ENCODE measurements at places on chromosomes 7 and 10. TPM values are rescaled to one million over a fixed set of nuclear protein-coding genes. Genes with fewer than 3 reads are reported as not detected.

DNA sequence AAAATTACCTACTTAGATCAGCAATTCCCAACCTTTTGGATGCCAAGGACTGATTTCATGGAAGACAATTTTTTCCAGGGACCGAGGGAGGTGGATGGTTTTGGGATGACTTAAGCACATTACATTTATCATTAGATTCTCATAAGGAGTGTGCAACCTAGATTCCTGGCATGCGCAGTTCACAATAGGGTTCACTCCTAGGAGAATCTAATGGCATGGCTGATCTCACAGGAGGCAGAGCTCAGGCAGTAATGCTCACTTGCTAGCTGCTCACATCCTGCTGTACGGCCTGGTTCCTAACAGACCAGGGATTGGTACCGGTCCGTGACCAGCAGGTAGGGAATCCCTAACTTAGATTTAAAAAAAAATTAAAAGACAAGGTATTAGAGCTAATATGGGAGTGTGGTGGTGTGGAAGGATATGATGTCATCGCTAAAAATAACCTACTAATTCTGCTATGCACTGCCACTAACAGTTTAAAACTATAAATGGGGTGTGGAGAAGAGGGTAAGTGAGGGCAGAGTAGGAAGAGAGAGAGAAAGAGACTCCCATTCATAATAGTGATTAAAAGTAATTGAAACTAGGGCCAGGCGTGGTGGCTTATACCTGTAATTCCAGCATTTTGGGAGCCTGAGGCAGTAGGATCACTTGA is 282.7 kb downstream of the BAMBI start:
- H3K36me3 ChIP-seq: no peaks in the 10 kb centered on the region
- no peak for DNase-seq
- no peak overlapping the region for H3K4me3 ChIP-seq

- H3K27ac ChIP-seq: no peak overlapping the region
- H3K4me1 ChIP-seq: no peaks in the 10 kb centered on the region
- H3K27me3 ChIP-seq: peaks cover 4% of the 10 kb centered on the region
These were observed 61.4 kb upstream of the NME8 start for GRCh38 chr7:37786741-37787569.

DNA sequence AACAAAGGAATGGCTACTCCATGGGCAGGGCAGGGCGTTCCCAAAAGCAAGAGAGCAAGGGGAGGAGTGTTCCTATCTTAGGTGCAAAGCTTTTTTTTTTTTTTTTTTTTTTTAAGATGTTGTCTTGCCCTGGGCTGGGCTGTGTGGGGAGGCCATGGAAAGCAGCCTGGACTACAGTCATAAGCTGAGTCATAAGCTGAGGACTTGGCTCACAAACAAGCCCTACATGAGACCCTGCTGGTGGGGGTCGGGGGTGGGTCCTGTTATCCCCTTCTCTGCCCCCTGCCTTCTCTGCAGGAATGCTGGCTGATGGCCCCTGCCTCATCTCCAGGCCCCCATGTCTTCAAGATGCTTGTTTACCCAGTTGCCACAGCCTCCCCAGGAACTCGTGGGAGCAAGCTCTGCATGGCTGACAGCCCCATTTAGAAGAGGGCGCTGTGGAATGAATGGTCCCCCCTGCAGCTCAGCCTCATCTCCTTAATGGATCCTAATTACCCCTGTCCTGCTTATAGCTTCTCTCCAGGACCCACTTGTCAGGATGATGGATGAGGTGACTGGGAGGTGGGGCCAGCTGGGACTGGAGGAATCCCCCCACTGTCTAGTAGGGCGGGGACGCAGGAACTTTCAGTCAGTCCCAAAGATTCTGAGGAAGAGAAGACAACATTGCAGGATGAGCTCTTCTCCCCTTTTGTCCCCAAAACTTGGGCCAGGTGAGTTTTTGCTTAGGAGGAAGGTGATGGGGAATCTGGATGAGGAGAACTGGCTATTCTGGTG is 340.8 kb upstream of the PODXL start:
- peaks cover 6% of the 10 kb centered on the region for H3K4me1 ChIP-seq
- no peak overlapping the region for H3K27ac ChIP-seq
- peaks cover 9% of the 10 kb centered on the region for H3K27me3 ChIP-seq
- H3K36me3 ChIP-seq: no peaks in the 10 kb centered on the region

DNA sequence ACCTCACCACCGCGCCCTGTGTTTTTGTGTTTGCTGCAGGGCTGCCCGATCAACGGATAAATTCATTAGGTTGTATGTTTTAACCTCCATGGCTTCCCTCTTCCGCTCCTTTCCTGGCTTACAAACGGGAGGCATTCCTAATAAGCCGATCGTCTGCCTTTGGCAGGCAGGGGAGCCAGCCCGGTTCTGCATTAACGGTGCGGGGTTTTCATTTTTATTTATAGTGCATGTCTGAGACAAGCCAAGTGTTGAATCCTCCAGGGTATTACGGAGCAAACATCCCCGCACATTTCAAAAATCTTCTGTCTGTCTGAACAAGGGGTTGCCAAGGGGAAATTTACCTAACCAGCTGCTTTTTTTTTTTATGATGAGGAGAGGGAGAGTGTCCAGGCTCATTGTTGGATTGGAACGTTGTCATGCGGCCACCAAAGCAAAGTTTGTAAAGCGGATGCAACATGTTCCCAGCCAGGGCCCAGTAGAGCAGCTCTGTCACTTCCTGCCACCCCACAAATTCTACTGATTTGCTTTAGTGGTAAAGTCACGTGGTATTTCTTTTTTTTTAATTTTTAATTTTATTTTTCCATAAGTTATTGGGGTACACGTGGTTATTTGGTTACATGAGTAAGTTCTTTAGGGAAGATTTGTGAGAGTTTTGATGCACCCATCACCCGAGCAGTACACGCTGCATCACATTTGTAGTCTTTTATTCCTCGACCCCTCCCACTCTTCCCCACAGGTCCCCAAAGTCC is 92.3 kb upstream of the BAIAP2L1 start:
- H3K27me3 ChIP-seq: no peaks in the 10 kb centered on the region
- no peak overlapping the region for H3K27ac ChIP-seq
- no peaks in the 10 kb centered on the region for H3K4me1 ChIP-seq

DNA sequence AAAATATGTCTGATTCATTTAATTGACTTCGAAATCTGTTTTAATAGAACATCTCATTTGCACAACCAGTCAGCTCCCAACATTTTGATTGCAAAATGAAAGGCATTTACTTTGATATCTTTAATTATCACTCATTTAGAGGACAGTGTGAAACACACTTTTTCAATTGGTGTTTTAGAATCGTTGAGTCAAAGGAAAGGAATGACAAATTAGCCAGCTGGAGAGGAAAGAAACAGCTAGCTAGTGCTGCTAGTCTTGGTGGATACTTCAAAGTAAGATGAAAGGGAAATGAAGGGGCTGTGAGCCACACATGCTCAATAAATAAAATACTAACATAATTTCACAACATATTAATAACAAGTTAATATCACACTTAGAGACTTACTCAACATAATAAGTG is 570.2 kb downstream of the PHTF2 start:
- H3K4me3 ChIP-seq: no peak overlapping the region
- H3K36me3 ChIP-seq: no peaks in the 10 kb centered on the region
- no peak for DNase-seq
- no peaks in the 10 kb centered on the region for H3K27me3 ChIP-seq

DNA sequence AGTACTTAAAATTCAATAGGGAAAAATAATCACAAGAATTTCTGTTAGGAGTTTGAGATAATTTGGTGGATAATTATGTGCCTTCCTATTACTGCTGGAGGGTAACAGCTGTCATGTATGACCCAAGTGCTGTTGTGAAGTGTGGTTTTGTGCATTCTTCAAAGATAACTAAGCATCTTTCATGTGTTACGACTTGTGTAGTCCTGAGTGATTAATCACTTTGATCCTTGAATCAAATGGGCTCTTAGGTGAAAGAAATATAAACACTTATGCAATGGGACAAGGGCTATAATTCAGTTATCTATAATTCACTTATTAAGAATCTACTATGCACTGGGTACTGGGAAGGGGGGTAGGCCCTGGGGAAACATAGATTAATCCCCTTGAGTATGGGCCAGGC is 89.0 kb downstream of the CH25H start:
- no peak overlapping the region for H3K27ac ChIP-seq
- no peak overlapping the region for H3K4me3 ChIP-seq
- no peaks in the 10 kb centered on the region for H3K36me3 ChIP-seq
- H3K27me3 ChIP-seq: peaks cover 35% of the 10 kb centered on the region
- no peak for DNase-seq

DNA sequence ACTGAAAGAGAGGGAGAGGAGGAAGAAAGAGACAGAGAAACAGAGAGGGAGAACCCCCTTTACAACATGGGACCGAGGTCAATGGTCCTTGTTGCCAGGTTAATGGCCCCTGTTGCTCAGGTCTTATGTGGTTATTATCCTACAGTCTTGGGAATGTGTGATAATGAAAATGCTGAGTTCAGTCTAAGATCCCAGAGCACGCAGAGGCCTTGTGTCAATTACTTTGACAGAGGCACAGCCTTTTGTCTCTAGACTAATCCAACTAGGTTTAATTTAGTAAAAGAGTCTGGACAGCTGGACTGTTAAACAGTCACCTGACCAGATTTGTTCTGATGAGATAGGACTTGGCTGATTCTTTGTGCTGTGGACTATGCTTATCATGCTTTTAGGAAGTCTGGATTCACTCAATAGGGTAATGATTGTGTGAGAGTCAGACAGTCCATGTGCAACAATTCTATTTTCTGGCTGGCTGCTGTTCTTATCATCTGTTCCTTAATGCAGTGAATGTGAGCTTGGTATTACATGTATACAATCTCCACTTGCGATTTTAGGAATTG is 157.4 kb upstream of the MAGI2 start:
- no peaks in the 10 kb centered on the region for H3K4me1 ChIP-seq
- DNase-seq: no peak
- no peaks in the 10 kb centered on the region for H3K36me3 ChIP-seq
- no peaks in the 10 kb centered on the region for H3K27me3 ChIP-seq
- H3K27ac ChIP-seq: peak overlapping the region; percentile 71

DNA sequence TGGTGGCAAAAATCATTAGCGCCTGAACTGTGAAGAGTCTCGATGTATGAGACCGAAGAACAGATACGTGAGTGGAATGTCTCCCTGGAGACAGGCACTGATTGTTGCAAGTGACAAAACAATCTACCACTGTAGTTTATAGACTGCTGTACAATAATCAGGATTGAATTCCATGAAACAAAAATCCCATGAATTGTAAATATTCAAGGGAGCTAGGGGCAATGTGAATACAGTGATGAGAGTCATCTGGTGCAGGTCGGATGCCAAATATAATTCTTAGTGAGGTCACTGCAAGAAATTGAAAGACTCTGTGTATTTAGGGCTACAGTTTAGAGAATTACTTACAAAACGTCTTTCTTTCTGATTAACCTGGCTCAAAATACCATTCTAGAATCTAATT is 594.4 kb upstream of the VSTM2A start:
- no peaks in the 10 kb centered on the region for H3K4me1 ChIP-seq
- H3K27ac ChIP-seq: no peak overlapping the region
- no peak overlapping the region for H3K4me3 ChIP-seq
- no peak for DNase-seq
- H3K36me3 ChIP-seq: no peaks in the 10 kb centered on the region

- H3K27me3 ChIP-seq: peaks cover 3% of the 10 kb centered on the region
- no peak for DNase-seq
- H3K4me3 ChIP-seq: no peak overlapping the region
These were observed 33.4 kb downstream of the CPXM2 start for GRCh38 chr10:123858077-123858681.

DNA sequence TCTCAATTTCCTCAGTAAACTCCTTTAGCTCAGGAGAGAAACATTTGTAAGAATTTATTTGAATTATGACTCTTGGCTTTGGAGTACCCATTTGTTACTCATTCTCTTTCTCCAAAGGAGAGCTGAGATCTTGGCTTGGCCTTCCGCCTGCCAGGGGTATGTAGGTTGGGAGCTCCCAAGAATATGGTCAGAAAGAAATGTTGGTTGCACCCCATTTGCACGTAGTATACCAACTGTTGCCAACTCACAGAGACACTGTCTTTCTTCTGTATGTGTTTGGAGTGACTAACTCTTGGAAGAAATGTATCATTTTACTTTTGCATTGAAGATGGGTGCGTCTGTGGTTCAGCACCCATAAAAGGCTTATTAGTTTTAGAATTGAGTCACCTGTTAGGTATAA is 708.5 kb upstream of the SORCS1 start:
- H3K27me3 ChIP-seq: no peaks in the 10 kb centered on the region
- no peaks in the 10 kb centered on the region for H3K4me1 ChIP-seq
- no peaks in the 10 kb centered on the region for H3K36me3 ChIP-seq
- no peak overlapping the region for H3K4me3 ChIP-seq
- DNase-seq: no peak

DNA sequence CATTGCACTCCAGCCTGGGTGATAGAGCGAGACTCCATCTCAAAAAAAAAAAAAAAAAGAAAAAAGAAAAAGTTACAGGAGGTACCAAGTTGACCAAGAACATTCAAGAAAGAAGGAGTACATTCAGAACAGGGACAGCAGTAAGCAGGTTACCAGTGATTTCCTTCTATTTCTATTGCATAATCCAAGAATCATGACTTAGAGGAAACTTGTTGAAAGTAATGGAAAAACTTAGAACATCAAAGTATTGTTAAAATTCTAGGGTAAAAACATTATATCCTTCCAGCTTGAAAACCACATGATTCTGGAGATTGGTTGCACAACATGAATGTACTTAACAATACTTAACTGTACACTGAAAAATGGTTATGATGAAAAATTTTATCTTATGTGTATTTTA is 25.2 kb downstream of the RAPGEF5 start:
- no peaks in the 10 kb centered on the region for H3K4me1 ChIP-seq
- no peak for DNase-seq
- no peaks in the 10 kb centered on the region for H3K36me3 ChIP-seq
- no peak overlapping the region for H3K4me3 ChIP-seq
- peaks cover 20% of the 10 kb centered on the region for H3K27me3 ChIP-seq

ATOH7 gene
- total RNA-seq: not detected

MPLKIP gene
- total RNA-seq: 41.5 TPM

FKBP6 gene
- total RNA-seq: not detected

THSD7A gene
- not detected for total RNA-seq

TRPV5 gene
- not detected for total RNA-seq

GIMAP5 gene
- 112 TPM for total RNA-seq

HPSE2 gene
- total RNA-seq: 0.14 TPM
